Endodermal cell (in vitro differentiated cells): ENCODE measurements at places on chromosomes 1 and 21. TPM values are rescaled to one million over a fixed set of nuclear protein-coding genes. Genes with fewer than 3 reads are reported as not detected.

Gene CFH
- total RNA-seq, result not detected in 2 replicates

Gene SYT11
- 4.9 to 7.4 TPM (median 5.0 TPM) in 3 replicates for total RNA-seq

Gene CD101
- total RNA-seq, result 0.73 to 2.7 TPM (median 1.4 TPM) in 3 replicates

Gene SPAG17
- total RNA-seq, result 5.7 and 6.3 TPM in 2 replicates

Gene ADAMTS4
- 1.9 and 4.4 TPM in 2 replicates for total RNA-seq

Gene CAPN9
- total RNA-seq, result 0.74 to 1.1 TPM (median 0.94 TPM) in 3 replicates

Gene SMIM1
- total RNA-seq, result 10.3 and 11.1 TPM in 2 replicates

Gene FCRL5
- not detected in 3 replicates for total RNA-seq

Gene MAP3K21
- total RNA-seq, result 8.7 and 9.4 TPM in 2 replicates

Gene SERPINC1
- 0.47 TPM in 1 of 3 replicates, not detected in the others for total RNA-seq
